Osteoblast (primary cell): ENCODE measurements at places on chromosomes 16 and 17. TPM values are rescaled to one million over a fixed set of nuclear protein-coding genes. Genes with fewer than 3 reads are reported as not detected.
A peak's percentile ranks its signal among the peaks of the same experiment; 100 is the strongest.

DNA sequence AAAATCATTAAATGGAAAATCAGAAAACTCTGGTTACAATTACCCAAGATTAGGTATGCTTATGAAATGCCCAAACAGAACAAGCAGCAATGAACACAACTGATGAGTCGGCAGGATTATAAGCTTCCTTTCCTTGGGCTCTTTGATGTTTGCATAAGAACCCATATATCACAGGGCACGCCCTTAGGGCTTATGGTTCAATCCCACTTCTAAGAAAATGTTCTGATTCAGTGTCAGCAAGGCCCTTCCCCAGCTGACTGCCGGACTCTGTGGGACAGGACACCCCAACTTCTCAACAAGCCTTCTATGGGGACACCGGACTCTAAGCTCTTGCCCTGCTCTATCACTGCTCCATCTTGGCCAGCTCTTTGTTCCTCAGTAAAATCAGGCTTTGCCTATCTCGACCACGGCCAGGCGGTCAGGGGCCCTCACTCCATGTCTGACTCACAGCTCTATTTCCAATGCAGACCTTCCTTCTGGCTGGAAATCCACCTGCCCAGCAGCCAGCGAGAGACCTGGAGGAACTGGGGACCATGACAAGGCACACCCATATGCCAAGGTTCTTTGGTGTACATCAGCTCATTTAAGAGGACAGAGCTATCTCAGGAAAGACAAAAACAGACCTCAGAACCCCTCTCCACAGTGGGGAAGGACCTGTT, 26.8 kb downstream of the LITAFD start:
- H3K27ac ChIP-seq: no peak overlapping the region
- peaks cover 6% of the 10 kb centered on the region for H3K4me1 ChIP-seq
- peaks cover 72% of the 10 kb centered on the region for H3K36me3 ChIP-seq
- no peaks in the 10 kb centered on the region for H3K27me3 ChIP-seq
- DNase-seq: no peak

GRCh38 chr17:57806167-57806830, 43.5 kb downstream of the MRPS23 start:
- H3K4me3 ChIP-seq: no peak overlapping the region
- no peak for DNase-seq
- H3K36me3 ChIP-seq: no peaks in the 10 kb centered on the region
- H3K27ac ChIP-seq: no peak overlapping the region

Gene MPDU1
- 60.1 and 64.1 TPM in 2 replicates for total RNA-seq

Gene KRTAP4-12
- not detected in 2 replicates for total RNA-seq

DNA sequence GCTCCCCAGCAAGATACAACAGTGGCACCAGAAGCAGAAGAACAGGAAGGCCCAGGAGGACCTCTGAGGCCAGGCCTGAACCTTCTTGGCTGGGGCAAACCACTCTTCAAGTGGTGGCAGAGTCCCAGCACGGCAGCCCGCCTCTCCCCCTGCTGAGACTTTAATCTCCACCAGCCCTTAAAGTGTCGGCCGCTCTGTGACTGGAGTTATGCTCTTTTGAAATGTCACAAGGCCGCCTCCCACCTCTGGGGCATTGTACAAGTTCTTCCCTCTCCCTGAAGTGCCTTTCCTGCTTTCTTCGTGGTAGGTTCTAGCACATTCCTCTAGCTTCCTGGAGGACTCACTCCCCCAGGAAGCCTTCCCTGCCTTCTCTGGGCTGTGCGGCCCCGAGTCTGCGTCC, 11.9 kb downstream of the CES3 start:
- H3K4me1 ChIP-seq: no peaks in the 10 kb centered on the region
- H3K27me3 ChIP-seq: peaks cover 8% of the 10 kb centered on the region
- no peak overlapping the region for H3K4me3 ChIP-seq
- no peaks in the 10 kb centered on the region for H3K36me3 ChIP-seq

DNA sequence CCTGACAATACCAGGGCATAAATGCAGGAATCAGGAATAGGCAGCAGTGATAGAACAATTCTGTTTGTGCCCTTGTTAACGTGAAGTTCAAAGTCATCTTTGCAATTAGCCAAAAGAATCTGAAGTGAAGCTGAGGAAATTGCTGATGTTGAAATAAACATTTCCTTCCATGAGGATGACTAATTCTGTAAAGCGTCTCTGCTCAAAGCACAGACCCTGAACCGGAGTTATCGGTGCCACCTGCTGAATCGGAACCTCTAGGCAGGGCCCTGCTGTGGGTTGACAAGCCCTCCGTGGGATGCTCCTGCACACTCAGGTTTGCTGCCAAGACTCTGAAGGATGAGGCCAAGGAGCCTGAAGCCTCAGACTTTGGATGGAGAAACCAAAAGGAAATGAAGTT, 37.0 kb upstream of the CDH1 start:
- H3K27ac ChIP-seq: no peak overlapping the region
- H3K4me1 ChIP-seq: peaks cover 4% of the 10 kb centered on the region
- H3K4me3 ChIP-seq: no peak overlapping the region

Gene RDM1
- 0.29 and 0.36 TPM in 2 replicates for total RNA-seq

DNA sequence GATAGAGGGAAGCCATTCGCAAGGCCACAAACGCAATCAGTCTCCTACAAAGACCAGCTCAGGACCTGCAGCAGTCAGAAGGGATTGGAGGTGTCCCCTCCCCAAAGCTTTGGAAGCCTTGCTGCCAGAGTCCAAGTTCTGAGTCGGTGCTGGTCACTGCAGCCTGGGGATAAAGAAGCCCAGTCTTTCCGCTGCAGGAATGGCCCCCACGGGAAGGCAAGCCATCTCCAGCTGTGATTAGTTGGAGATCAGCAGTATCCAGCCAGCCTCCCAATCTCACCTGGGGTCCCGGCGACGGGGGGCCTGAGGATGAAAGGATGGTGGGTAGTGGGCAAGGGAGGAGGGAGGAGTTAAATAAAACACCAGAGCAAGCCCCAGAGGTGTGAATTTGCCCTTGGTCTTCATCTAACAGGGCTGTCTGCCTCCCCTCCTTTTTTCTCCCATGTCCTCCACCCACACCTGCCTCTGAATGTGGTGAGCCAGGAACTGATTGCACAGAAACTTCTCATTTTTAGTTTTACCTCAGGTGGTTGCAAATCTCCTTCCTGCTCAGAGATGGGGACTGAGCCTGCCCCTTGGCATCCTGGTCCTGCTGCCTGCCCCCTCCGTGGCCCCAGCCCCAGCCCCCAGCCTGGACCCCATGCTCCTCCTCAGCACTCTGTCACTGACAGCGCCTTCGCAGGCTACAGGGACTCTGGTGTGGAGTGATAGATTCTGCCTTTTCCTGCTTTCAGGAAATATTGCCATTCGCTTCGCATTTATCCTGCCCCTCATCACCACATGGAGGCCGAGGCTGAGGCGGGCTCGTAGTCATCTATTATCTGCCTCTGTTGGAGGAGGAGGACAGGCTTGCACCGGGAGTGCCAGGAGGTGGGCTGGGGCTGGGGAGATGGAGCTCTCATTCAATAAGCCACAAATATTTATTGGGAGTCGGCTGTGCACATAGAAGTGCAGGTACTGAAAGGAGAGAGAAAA, 262.9 kb upstream of the SDK2 start:
- no peak for DNase-seq
- H3K4me1 ChIP-seq: no peaks in the 10 kb centered on the region
- no peaks in the 10 kb centered on the region for H3K27me3 ChIP-seq
- H3K27ac ChIP-seq: no peak overlapping the region
- no peak overlapping the region for H3K4me3 ChIP-seq
- H3K36me3 ChIP-seq: no peaks in the 10 kb centered on the region

DNA sequence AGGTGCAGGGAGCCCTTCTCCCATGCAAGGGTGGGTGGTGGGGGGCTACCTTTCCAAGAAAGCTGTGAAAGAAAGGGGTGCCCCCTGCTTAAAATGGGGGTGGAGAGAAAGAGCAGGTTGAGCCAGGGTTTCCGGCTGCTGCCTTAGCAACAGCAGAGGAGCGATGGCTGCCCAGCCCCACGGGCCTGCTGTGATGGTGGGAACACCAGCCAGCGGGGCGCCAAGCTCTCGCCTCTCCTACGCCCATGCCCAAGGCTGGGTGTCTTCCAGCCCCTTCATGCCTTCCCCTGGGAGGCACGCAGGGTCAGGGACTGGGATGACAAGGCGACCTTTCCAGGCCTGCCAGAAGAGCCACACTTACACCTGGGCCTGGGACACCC, 3.0 kb downstream of the FMNL1 start:
- no peak overlapping the region for H3K27ac ChIP-seq
- peaks cover 30% of the 10 kb centered on the region for H3K27me3 ChIP-seq

DNA sequence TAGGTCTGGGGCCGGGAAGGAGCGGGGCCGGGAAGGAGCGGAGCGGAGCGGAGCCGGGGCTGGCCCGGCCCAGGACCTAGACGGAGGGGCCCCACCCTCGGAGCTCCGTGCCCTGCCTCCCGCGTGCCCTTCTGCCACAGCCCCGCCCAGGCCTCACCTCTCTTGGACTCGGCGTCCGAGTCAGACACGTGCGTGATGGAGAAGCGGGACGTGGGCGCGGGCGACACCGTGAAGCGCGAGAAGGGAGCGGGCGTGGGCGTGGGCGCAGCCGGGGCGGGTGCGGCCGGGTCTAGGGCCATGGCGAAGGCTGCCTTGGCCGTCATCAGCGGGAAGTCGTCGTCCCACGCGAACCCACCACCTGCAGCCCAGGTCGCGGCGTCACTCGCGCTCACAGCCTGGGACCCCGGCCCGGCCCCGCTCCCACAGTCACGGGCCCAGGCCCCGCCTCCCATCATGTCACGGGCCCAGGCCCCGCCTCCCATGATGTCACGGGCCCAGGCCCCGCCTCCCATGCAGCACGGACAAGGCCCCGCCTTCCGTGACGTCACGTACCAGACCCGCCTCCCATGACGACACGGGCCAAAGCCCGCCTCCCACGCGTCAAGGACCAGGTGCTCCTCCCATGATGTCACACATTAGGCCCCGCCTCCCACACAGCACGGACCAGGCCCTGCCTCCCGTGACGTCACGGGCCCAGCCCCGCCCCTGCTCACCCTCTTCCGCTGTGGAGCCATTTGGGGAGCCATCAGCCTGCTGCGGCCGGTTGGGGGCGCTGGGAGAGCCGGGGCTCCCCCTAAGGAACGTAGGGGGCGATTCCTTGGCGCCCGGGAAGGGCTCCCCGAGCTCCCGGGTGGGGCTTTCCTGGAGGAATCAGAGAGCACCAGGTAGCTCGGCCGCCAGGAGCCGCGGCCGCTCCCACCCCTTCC, 45.8 kb upstream of the PVALEF start:
- H3K27ac ChIP-seq: no peak overlapping the region
- peak; percentile 100 for DNase-seq
- H3K4me1 ChIP-seq: no peaks in the 10 kb centered on the region
- H3K36me3 ChIP-seq: no peaks in the 10 kb centered on the region
- peaks cover 7% of the 10 kb centered on the region for H3K27me3 ChIP-seq

Gene KRT34
- total RNA-seq: 9.4 and 11.2 TPM in 2 replicates

DNA sequence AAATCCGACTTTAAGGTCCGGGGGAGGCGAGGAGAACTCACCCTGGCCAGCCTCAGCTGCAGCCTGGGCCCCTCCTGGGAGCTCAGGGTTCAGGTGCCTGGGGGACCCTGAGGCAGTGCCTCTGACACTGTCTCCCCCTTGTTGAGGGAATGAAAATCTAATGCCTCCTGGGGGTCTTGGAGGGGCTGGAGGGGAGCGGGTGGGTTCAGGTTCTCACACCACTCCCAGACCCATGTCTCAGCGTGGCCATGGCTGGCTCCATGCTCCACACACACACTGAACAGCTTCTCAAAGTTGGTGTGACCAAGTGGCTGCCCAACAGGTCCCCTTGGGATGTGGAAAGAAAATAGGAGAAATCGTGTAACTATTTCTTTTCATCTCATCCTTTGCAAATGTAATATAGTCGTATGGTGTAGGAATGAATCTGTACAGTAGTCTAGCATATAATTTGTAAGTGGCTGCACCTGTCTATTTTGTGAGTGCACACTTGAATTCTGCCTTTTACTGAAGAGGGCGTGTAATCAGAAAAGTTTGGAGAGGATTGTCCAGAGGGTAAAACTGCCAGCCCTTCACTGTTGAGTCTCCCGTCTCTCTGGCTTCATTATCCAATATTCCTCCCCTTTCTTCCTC, 788 bp upstream of the PRCD start:
- no peak overlapping the region for H3K27ac ChIP-seq
- DNase-seq: peak; percentile 86
- no peak overlapping the region for H3K4me3 ChIP-seq
